NCI-H2171 treated with DMSO at 0.1 percent for 48 hours (cell line): ENCODE measurements at places on chromosomes 3 and 15.

DNA sequence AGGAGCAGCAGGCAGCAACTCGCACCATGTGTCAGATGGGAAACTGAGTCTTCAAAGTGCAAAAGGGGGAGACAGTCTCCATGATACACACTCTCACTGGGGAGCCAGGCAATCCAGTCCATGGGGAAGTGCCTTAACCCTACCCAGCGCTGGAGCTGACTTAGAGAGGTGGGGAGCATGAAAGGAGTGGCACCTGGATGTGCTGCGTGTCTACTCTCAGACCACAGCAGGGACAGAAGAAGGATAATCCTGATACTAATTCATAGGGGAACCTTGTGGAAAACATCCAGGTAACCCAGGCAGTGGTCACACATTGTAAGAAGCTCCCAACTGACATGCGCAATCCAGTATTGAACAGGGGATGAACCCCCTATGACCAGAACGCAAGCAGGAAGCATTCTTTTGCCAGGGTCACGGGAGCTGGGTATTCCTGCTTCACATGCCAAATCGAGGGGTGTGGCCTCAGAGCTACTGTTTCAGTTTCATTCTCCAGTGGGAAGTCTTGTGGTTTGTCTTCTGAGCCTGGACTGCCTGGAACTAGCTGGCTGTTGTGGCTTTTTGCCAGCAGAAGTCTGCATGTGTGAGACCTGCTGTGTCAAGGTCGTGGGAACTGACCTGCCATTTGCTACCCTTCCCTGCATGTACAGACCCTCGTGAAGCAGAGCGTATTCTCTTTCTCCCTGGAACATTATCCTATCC, 367.6 kb upstream of the NDN start:
- no peak for DNase-seq

- no peak for DNase-seq
Measured at GRCh38 chr3:177724020-177724638, 526.8 kb upstream of the TBL1XR1 start.

DNA sequence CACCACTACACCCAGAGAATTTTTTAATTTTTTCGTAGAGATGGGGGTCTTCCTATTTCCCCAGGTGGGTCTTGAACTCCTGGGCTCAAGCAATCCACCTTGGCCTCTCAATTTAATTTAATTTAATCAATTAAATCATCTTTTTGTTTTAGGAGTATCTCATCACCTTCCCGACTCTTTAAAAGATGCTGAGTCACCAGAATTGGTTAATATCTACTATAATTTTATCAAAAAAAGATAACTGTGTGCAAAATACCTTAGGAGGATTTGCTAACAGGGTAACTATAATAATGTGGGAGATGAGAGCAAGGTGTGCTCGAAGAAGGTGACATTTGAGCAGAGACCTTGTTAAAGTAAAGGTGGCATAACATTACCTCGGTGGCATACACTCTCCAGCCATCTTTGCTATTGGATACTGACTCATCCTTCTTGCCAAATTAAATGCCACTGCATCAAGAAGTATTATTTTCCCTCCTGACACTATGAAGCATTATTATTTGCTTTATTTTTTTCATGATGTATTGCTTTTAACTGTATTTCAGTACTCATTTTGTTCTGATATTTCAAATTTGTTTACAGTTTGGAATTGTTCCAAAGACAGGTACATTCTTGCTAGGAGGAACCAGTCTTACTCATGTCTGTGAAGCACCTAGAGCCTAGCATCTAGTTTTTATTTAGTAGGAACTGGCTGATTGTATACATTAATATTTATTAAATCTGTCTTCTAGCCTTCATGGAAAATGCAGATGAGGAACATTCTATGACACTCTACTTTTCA, 200.7 kb downstream of the MBNL1 start:
- no peak for DNase-seq

DNA sequence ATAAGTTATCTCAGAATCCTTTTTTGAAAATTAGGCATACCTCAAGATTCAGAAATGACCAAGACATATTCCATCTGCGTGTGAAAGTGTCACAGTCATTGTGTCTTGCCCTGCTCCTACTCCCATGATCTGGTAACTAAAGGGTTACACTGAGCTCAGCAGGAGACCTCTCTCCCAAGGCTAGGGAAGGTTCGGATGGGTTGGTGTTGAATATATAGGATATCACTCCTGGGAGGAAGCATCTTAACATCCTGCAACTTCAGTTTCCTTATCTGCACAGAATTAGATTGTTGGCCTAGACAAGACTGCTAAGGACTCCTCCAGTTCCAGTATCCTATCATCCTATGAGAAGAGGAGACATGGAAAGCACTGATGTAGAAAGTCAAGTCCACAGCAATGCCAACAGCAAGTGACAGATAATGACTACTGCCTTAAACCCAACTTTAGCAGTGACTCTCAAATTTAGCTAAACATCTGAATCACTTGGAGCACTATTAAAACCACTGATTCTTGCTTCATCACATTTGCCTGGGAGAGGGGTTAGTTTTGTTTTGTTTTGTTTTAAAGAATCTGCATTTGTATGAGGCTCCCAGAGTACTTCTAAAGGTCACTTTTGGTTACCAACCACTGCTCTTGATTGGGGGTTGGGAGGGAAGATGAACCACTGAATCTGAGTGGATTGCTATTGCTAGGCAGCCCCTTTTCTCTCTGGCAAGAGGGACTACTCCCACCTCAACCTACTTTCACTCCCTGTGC, 9.7 kb downstream of the ADAMTS9 start:
- no peak for DNase-seq

- DNase-seq = peak; percentile 75
Measured at GRCh38 chr3:133466531-133467386, 66.9 kb downstream of the BFSP2 start.

- DNase-seq = peak; percentile 93
Measured at GRCh38 chr3:170815340-170815739, 54.7 kb downstream of the RPL22L1 start.

DNA sequence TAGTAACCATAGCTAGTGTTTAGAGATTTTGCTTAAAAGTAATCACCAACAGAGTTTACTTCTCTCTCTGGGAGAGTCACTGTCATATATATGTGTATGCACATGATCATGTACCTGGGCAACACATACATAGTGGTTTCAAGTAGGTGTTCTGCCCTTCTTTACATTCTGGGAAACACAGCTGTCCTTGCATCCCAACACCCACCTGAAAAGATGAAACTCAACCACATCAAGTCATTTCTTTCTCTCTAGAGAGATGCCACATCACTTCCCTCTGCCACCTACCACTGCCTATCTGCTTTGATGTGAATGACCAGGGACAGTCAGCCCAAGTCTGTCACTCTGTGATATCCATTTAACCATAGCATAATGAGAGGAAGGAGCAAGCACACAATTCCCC, 155.8 kb upstream of the GADL1 start:
- no peak for DNase-seq

- DNase-seq = no peak
Measured at GRCh38 chr15:75661100-75661755, 13.5 kb downstream of the SNX33 start.

- DNase-seq = no peak
Measured at GRCh38 chr15:69955240-69955894, 142.3 kb downstream of the TLE3 start.

DNA sequence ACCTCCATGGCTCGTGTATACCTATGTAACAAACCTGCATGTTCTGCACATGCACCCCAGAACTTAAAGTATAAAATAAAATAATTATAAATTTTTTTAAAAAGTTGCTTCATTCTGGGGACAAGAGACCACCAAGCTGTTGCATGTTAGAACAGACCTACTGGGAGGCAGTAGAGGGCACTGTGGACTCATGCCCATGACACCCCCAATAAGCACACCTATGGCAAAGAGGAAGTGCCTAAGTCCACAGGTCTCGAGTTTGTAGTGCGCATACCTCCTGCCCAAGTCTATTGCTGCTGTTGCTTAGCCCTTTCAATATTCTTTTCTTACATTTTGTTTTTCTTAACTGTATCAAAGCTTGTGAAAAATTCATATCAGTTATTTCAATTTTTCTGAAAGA, 267.9 kb upstream of the THBS1 start:
- no peak for DNase-seq

- DNase-seq = no peak
Measured at GRCh38 chr3:7388026-7388425, 527.1 kb downstream of the GRM7 start.

DNA sequence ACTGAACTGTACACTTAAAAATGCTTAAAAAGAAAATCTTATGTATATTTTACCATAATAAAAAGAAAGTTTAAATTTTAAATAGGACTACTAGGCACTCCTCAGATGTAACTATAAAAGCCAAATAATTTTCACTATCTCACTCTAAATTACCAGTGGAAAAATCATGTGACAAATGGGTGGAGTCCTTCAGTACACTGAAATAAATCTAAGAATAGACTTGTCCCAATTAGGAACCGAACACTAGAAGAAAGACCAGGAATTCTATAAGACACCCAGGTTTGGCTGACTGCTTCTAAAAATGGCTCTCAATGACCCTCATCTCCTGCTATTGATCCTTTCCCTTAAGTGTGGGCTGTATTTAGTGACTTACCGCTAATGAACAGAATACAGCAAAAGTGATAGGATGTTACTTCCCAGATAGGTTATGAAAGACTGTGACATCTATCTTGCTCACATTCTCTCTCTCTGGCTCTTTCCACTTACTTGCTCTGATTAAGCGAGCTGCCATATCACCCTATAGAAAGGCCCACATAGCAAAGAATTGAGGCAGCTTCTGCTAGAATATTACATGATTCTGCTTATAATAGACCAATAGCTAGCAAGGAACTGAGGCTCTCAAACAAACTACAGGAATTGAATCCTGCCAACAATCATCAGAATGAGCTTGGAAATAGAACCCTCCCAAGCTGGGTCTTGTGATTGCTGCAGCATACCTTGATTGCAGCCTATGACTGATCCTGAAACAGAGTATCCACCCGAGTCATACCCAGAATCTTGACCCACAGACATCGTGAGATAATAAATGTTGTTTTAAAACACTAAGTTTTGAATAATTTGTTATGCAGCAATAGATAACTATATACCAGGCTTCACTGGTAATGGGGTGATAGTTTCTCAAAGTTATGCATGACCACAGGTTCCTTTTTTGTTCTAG, 16.9 kb downstream of the TTBK2 start:
- DNase-seq = no peak

DNA sequence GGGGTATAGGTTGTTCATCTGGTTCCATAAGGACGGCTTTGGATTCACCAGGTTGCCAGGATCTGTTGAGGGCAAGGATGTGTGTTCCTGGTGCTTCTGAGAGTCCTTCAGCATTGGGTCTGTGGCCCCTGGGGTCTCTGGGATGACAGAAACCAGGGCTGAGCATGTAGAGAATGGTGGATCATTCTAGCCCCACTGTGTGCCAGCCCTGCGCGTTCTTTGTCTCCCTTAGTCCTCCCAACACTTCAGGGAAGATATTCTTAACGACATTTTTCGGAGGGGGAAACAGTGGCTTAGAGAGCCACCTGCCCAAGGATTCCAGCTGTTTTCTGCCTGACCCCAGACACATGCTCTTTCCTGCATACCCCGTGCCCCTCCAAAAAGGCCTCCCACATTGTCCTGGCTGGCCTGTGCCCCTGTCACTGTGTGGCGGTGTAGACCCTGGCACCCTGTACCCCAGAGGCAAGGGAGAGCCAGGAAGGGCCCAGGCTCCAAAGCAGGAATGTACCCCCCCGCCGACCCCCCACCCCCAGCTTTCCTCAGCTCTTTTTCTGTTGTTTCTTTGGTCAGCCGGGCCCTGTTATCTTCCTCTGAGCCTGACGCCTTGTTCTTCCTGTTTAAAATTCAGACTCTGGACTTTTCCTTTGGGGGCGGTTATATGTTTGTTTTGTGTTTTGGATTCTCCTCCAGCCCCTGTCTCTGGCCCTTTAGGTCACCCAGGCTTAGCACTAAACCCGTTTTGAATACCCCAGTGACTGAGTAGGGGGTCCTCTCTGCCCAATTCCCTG, 57.8 kb upstream of the SMAD6 start:
- DNase-seq = no peak

GRCh38 chr3:147400111-147400510, 6.2 kb downstream of the ZIC4 start:
- DNase-seq = no peak

DNA sequence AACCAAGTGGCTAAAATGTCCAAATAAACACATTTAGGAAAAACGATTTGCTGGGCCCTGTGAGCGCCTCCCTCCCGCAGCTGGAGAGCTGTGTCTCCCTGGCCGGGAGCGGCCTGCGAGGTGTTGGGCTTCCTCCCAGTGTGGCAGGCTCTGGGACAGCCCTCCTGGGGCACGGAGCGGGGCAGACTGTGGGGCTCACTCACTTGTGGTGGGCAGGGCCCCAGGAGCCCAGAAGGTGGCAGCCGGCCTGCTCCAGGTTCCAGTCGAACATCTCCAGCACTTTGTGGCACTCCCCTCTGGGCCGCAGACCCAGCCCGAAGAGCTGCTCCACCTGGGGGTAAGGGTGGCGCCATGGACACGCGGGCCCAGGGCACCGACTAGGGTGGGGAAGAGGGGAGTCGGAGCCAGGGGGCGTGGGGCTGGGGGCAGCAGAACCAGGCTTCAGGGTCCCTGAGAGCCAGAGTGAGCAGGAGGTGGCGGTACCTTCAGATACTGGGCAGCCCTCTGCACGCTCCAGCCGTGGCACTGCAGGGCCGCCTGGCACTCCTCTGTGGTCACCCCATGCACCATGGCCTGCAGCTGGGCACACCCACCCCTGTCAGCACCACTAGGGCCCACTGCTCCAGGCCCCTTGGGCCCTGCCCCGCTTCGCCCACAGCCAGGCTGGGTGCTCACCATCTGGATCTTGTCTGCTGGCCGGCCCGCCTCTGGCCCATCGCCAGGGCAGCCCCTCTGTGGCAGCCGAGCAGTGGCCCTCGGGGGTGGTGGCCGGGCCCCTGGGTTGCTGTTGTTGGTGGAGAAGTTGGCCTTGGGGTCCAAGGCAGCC, 41.5 kb downstream of the TNK2 start:
- DNase-seq = no peak

GRCh38 chr3:191342006-191342405, 11.7 kb upstream of the UTS2B start:
- no peak for DNase-seq

DNA sequence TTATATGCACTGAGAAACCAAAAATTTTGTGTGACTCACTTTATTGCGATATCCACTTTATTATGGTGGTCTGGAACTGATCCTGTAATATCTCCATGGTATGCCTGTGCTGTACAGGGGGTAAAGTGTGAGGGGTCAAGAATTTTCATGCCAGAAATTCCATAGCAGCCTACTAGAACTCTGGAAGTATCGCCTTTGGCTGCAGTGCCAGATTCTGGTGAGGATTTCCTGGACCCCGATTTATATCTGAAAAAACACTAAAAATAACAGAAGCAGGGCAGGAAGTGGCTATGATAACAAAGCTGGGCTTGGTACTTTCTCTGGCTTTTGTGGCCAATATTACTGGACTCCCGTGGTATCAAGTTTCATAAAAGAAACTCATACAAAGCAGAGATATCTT, 36.4 kb downstream of the CCDC80 start:
- DNase-seq = no peak
